Suprapubic skin (tissue), 4 donors: ENCODE measurements at places on chromosomes 7 and 10. TPM values are rescaled to one million over a fixed set of nuclear protein-coding genes. Genes with fewer than 3 reads are reported as not detected.

The HOXA11 gene
- total RNA-seq, result 1.2 TPM

The CALD1 gene
- total RNA-seq, result 116 TPM

The DENND2A gene
- total RNA-seq, result 1.8 TPM

The GIMAP4 gene
- 12.5 TPM for total RNA-seq

The SPDYE5 gene
- not detected for total RNA-seq

The GBX1 gene
- not detected for total RNA-seq

The MRLN gene
- not detected for total RNA-seq

The LRRD1 gene
- total RNA-seq, result 0.29 TPM

The DNAAF5 gene
- total RNA-seq, result 34.4 TPM

The OR2AE1 gene
- not detected for total RNA-seq

DNA sequence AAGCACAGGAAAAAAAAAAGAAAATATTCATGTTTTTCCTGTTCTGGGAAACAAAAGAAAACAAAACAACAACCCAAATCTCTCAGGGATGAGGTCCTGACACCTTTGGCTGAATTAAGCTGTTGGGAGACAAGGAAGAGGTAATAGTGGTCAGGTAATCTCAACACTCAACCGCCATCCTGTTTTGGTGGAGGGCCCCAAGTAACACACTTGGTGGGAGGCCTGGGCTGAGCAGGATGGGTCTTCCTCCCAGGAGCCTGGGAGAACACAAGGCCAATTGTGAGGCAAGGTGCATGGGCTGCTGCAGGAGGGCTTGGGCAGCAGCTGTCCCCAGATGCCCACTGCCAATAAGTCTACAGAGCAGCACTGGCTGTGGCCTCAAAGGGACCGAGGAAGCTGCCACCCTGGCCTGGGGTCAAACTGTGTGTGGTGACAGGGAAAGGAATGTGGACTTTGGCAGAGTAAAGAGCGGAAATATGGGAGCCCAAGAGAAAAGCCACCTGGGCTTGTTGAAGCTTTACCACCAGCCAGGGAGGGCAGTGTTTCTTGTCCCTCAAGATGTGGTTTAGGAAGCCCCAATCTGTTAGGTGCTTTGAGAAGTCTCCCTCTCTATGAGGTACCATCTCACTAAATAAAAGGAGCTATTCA is 93.5 kb upstream of the SLC25A13 start:
- DNase-seq, result no peak
- no peak overlapping the region for H3K4me3 ChIP-seq
- no peaks in the 10 kb centered on the region for H3K27me3 ChIP-seq
- H3K36me3 ChIP-seq, result no peaks in the 10 kb centered on the region

DNA sequence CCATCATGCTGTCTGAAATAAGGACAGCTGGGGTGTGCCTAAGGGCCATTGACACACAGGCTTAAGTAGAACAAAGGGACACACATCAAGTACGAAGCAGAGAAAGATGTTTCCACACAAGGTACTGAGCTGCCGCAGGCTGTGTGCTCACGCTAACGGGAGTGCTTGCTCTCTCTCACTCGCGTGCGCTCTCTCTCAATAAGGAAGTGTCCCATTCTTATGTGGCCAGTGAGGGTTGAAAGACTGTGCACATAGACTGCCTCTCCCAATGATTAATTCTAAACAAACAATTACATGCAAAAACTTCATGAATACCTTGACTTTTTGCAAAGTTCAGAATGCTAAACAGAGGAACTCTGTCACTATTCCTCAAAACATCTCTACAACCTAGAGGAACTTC is 29.9 kb downstream of the DCLRE1C start:
- DNase-seq, result no peak

- no peaks in the 10 kb centered on the region for H3K27me3 ChIP-seq
- peaks cover 15% of the 10 kb centered on the region for H3K4me1 ChIP-seq
- no peak overlapping the region for H3K4me3 ChIP-seq
- no peaks in the 10 kb centered on the region for H3K36me3 ChIP-seq
- no peak for DNase-seq
- no peak overlapping the region for H3K27ac ChIP-seq
Measured at GRCh38 chr10:3427347-3427746, 254.8 kb upstream of the PITRM1 start.

- DNase-seq, result no peak
- H3K4me3 ChIP-seq, result no peak overlapping the region
- peaks cover 3% of the 10 kb centered on the region for H3K4me1 ChIP-seq
- no peaks in the 10 kb centered on the region for H3K36me3 ChIP-seq
Measured at GRCh38 chr7:94313926-94314325, 80.8 kb upstream of the COL1A2 start.

GRCh38 chr7:101869901-101870290 is 52.5 kb downstream of the CUX1 start:
- H3K27me3 ChIP-seq, result no peaks in the 10 kb centered on the region
- H3K4me3 ChIP-seq, result no peak overlapping the region
- no peak overlapping the region for H3K27ac ChIP-seq
- no peaks in the 10 kb centered on the region for H3K36me3 ChIP-seq

DNA sequence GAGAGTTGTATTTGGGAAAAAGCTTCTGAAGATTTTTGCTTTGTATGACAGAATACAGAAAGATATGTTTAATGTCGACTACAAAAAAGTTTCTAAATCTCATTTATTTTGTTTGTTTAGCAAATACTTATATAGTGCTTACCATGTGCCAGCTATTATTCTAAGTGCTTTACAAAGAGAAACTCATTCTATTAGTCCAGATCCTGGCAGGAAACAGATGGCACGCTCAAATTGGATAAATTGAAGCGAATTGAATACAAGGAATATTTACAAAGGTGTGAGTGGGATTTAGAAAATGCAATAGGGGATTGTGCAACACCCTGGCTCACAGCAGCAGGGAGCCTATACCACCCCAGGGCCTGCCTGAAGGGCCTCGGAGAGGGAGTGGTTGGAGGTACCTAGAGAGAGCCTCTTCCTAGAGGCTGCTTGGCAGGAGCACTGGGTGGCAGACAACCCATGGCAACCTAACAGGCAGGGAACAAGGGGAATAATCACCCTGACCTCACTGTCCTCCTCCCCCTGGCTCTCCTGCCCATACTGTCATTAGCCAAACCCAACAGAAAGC is 27.6 kb upstream of the FAM204A start:
- H3K36me3 ChIP-seq, result no peaks in the 10 kb centered on the region
- H3K27me3 ChIP-seq, result no peaks in the 10 kb centered on the region
- no peak for DNase-seq
- H3K4me3 ChIP-seq, result no peak overlapping the region

GRCh38 chr7:2129323-2130095 is 103.2 kb downstream of the MAD1L1 start:
- no peaks in the 10 kb centered on the region for H3K4me1 ChIP-seq
- DNase-seq, result no peak
- no peak overlapping the region for H3K4me3 ChIP-seq
- no peak overlapping the region for H3K27ac ChIP-seq
- H3K36me3 ChIP-seq, result peaks cover 19% of the 10 kb centered on the region
- no peaks in the 10 kb centered on the region for H3K27me3 ChIP-seq

- no peak overlapping the region for H3K4me3 ChIP-seq
- DNase-seq, result no peak
- no peak overlapping the region for H3K27ac ChIP-seq
- H3K27me3 ChIP-seq, result no peaks in the 10 kb centered on the region
- H3K36me3 ChIP-seq, result no peaks in the 10 kb centered on the region
Measured at GRCh38 chr10:28365840-28366239, 63.0 kb upstream of the MPP7 start.
